Activated T-helper 2 cell treated with anti-CD3 and anti-CD28 coated beads, Interferon-gamma antibody, Interleukin-2, Interleukin-4, amounts not matched to agents 10 μg/mL and 5 μg/mL and 100 μg/mL, durations not matched to agents 14 hours and 24 hours and 36 hours (primary cell): ENCODE measurements at places on chromosomes 4 and X. TPM values are rescaled to one million over a fixed set of nuclear protein-coding genes. Genes with fewer than 3 reads are reported as not detected.

- no peak for DNase-seq
- no peak overlapping the region for H3K27ac ChIP-seq
- no peaks in the 10 kb centered on the region for H3K27me3 ChIP-seq
- H3K4me1 ChIP-seq = no peaks in the 10 kb centered on the region
- no peaks in the 10 kb centered on the region for H3K36me3 ChIP-seq
Observed at GRCh38 chr4:138602664-138603063, 360.5 kb upstream of the SLC7A11 start.

- H3K27ac ChIP-seq = peak overlapping the region; percentile 97
- peaks cover 37% of the 10 kb centered on the region for H3K4me1 ChIP-seq
- H3K27me3 ChIP-seq = no peaks in the 10 kb centered on the region
- H3K4me3 ChIP-seq = peak overlapping the region; percentile 45
- no peak for DNase-seq
- peaks cover 42% of the 10 kb centered on the region for H3K36me3 ChIP-seq
Observed at GRCh38 chrX:47662144-47662657, 3.2 kb upstream of the UXT start.

DNA sequence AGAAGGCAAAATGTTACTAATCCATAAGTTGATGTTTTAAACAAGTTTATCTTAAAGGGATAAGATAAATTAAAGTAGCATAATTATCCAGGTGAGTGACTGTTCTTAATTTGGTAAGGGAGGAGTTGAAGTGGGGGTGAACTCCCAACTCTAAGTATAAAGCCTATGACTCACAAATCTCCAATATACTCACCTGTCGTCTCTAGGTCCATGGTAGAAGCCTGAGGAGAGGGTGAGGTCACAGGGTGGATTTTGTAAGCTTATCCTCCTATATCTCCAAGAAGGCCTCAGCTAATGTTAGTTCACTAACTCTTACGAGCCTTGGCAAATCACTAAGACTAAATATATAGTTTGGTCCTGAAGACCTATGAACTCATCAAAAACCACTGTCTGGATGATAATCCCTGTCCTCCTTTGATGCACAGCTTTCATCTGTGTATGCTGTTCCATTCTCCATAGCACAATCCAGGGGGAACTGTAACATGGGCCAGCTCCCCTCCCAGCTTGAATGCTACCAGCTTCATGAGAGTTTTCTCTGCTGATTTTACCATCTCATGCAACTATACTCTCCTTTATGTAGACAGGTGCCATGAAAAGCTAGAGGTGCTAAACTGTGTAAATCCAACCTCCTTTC lies 158.7 kb downstream of the BTC start:
- no peak overlapping the region for H3K27ac ChIP-seq
- no peak for DNase-seq
- H3K4me3 ChIP-seq = no peak overlapping the region
- peaks cover 8% of the 10 kb centered on the region for H3K27me3 ChIP-seq
- peaks cover 7% of the 10 kb centered on the region for H3K4me1 ChIP-seq
- H3K36me3 ChIP-seq = no peaks in the 10 kb centered on the region

DNA sequence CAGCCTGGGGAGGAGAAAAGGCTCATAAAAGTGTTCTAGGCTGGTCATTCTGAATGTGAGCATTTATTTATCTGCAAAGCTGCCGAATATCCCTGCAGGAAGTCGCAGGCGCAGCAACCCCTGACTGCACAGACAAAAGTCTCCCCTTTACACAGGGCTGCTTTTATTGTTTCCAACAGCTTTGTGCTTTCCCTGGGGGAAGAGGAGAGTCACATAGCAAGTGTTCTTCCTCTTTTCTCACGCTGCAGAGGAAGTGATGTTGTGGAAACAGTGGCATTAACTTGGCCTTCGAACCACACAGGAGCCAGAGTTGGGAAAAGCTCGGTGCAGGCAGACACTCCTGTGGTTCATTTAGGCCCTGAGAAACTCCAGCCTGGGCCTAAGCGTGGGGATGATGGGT lies 81.5 kb upstream of the BCOR start:
- H3K4me3 ChIP-seq = no peak overlapping the region
- no peak overlapping the region for H3K27ac ChIP-seq
- H3K36me3 ChIP-seq = no peaks in the 10 kb centered on the region
- no peaks in the 10 kb centered on the region for H3K27me3 ChIP-seq

- no peak for DNase-seq
- H3K4me1 ChIP-seq = peaks cover 12% of the 10 kb centered on the region
- H3K36me3 ChIP-seq = no peaks in the 10 kb centered on the region
- H3K4me3 ChIP-seq = no peak overlapping the region
Observed at GRCh38 chrX:1023676-1024075, 188.8 kb downstream of the CRLF2 start.

- H3K4me3 ChIP-seq = no peak overlapping the region
- H3K27ac ChIP-seq = no peak overlapping the region
- no peaks in the 10 kb centered on the region for H3K4me1 ChIP-seq
Observed at GRCh38 chrX:14670819-14671218, 141.5 kb downstream of the GLRA2 start.

- H3K4me1 ChIP-seq = no peaks in the 10 kb centered on the region
- H3K27me3 ChIP-seq = peaks cover 9% of the 10 kb centered on the region
- H3K4me3 ChIP-seq = no peak overlapping the region
- no peaks in the 10 kb centered on the region for H3K36me3 ChIP-seq
- H3K27ac ChIP-seq = no peak overlapping the region
- no peak for DNase-seq
Observed at GRCh38 chr4:73762409-73762808, 22.0 kb downstream of the CXCL8 start.

DNA sequence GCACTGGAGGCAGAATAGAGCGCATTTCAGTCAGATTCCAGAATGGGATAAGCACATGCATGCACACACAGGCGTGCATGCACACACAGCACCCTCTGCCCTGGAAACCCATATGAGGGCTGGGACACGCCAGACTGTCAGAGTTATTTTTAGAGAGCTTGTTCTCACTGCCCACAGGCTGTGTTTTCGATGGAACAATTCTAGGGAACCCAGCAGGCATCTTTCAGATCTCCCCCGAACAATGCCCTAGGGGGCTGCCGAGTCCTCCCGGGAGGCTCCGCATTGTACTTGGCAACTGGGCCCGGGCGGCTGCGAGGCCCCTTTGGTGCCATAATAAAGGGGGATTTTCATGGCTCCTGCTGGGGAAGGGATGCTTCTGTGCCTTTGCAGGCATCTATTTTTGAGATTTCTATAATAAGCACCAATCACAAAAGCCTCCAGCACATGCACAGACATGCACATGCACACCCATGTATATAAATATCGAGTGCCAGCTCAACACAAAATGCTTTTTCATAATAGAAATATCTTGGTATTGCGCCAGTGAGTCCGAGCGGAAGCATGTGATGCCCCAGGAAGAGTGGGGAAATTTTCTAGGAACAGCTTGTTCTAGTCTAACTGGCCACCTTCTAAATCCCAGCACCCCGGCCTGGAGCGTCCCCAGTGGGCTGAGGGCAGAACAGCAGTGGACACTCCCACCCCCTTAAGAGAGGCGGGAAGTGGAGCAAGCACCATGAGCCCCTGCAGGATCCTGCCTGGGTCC lies 88.5 kb downstream of the PHKA2 start:
- H3K4me3 ChIP-seq = no peak overlapping the region
- no peak overlapping the region for H3K27ac ChIP-seq
- H3K27me3 ChIP-seq = no peaks in the 10 kb centered on the region
- no peaks in the 10 kb centered on the region for H3K4me1 ChIP-seq

- no peak for DNase-seq
- no peak overlapping the region for H3K27ac ChIP-seq
- H3K4me1 ChIP-seq = no peaks in the 10 kb centered on the region
- no peak overlapping the region for H3K4me3 ChIP-seq
- H3K36me3 ChIP-seq = peaks cover 37% of the 10 kb centered on the region
Observed at GRCh38 chr4:142091691-142092182, 455.4 kb downstream of the IL15 start.

DNA sequence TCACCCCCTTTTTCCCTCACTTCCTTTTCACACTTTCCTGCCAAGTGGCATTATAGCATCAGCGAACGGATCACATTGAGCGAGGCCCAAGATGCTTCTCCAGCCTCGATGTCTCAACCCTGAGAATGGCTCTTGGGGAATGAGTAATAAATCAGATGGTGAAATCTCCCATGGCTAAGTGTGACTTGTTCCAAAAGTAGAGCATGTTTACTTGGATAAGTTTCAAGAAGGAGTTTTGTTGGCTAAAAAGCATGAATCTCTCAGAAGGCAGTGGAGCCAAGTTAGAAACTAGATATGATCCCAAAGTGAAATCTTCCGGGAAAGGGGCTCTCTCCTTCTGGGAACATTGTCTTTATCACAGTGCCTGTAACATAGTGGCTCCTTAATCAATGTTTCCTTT lies 316.3 kb downstream of the CAMK2D start:
- H3K27ac ChIP-seq = peak overlapping the region; percentile 80
- peaks cover 25% of the 10 kb centered on the region for H3K4me1 ChIP-seq
- peaks cover 13% of the 10 kb centered on the region for H3K36me3 ChIP-seq
- no peaks in the 10 kb centered on the region for H3K27me3 ChIP-seq

DNA sequence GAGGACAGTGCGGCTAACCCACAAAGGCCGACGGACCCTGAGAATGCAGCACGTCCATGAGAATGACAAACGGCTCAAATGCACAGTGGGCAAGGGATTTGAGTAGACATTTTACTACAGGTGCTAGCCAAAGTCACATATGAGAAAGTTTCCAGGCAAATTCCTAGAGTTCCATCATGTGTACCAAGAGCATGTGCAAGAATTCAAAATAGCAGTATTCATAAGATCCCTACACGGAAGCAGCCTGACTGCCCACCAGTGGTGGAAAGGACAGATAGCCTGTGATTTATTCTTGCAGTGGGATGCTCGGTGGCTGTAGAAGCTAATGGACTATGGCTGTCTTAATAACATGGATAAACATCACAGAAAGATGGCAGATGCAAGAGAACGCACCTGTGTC lies 68.0 kb downstream of the RGS12 start:
- H3K27ac ChIP-seq = no peak overlapping the region
- H3K36me3 ChIP-seq = no peaks in the 10 kb centered on the region
- no peak overlapping the region for H3K4me3 ChIP-seq
- H3K4me1 ChIP-seq = peaks cover 2% of the 10 kb centered on the region

DNA sequence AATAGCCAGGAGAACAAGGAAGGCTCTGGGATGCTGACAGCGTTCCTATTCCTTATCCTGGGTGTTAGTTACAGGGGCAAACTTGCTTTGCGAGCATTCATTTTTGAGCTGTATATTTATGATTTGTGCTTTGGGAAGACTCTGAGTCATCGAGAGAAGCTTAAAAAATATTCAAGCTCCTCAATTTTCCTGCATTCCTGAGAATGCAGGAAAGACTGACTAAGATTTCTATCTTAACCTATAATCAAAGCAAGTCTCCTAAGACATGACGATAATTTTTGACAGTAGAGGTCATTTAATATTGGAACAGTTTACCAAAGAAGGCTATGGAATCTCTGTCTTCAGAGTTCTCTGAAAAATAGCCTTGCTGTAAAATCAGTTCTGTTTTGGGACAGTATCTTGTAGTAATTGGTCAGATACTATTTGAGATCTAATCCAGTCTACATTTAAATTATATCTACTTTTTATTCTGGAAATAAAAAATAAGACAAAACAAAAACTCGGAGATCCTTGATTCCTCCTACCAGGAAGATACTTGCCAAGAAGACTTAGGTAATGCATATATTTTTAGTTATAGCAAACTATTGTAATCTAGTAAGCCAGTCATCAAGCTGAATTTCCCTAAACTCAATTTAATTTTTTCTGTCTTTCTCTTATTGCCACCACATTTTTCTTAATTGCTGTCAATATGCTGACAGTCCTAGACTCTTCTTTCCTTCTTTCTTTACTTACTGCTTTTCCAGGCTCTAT lies 31.7 kb downstream of the BBS12 start:
- H3K27me3 ChIP-seq = no peaks in the 10 kb centered on the region
- DNase-seq = no peak
- H3K4me1 ChIP-seq = peaks cover 22% of the 10 kb centered on the region
- H3K36me3 ChIP-seq = no peaks in the 10 kb centered on the region
- H3K27ac ChIP-seq = peak overlapping the region; percentile 56

GRCh38 chr4:41967392-41967791 lies 14.2 kb upstream of the DCAF4L1 start:
- no peak for DNase-seq
- H3K27ac ChIP-seq = no peak overlapping the region
- no peak overlapping the region for H3K4me3 ChIP-seq

GRCh38 chr4:152095701-152096070 lies 334.9 kb upstream of the GATB start:
- no peak overlapping the region for H3K4me3 ChIP-seq
- no peak for DNase-seq
- no peak overlapping the region for H3K27ac ChIP-seq
- H3K36me3 ChIP-seq = peaks cover 6% of the 10 kb centered on the region

DNA sequence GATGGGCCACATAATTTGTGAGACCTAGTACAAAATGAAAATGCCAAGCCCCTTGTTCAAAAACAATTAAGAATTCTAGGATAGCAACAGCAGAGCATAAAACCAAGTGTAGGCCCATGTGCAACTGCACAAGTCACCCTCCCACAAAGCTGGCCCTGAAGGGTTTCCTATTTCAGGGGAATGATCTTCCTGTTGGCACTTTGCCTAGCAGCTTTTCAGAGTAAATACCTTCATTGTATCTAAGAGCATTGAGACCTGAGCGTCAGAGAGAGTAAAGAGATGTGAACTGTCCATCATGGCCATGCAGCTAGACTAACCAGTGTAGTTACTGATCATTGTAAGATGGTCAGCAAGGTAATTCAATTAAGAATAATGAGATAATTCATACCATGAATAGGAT lies 113.6 kb downstream of the CNKSR2 start:
- DNase-seq = no peak
- no peaks in the 10 kb centered on the region for H3K4me1 ChIP-seq
- H3K27ac ChIP-seq = no peak overlapping the region
- H3K36me3 ChIP-seq = no peaks in the 10 kb centered on the region
- no peak overlapping the region for H3K4me3 ChIP-seq

GRCh38 chr4:123298801-123299200 lies 97.8 kb upstream of the SPRY1 start:
- H3K36me3 ChIP-seq = no peaks in the 10 kb centered on the region
- H3K4me3 ChIP-seq = no peak overlapping the region
- no peaks in the 10 kb centered on the region for H3K27me3 ChIP-seq
- peaks cover 2% of the 10 kb centered on the region for H3K4me1 ChIP-seq
- H3K27ac ChIP-seq = no peak overlapping the region

- DNase-seq = no peak
- H3K27ac ChIP-seq = no peak overlapping the region
- H3K4me1 ChIP-seq = no peaks in the 10 kb centered on the region
- no peaks in the 10 kb centered on the region for H3K27me3 ChIP-seq
- no peak overlapping the region for H3K4me3 ChIP-seq
Observed at GRCh38 chrX:33589316-33589715, 378.0 kb upstream of the DMD start.

GRCh38 chr4:35252071-35252470 lies 992.2 kb downstream of the ARAP2 start:
- no peaks in the 10 kb centered on the region for H3K4me1 ChIP-seq
- DNase-seq = no peak
- H3K36me3 ChIP-seq = no peaks in the 10 kb centered on the region
- no peak overlapping the region for H3K27ac ChIP-seq
- H3K4me3 ChIP-seq = no peak overlapping the region
- no peaks in the 10 kb centered on the region for H3K27me3 ChIP-seq

GRCh38 chr4:62711575-62711974 lies 1511.4 kb downstream of the ADGRL3 start:
- H3K27me3 ChIP-seq = no peaks in the 10 kb centered on the region
- H3K4me1 ChIP-seq = no peaks in the 10 kb centered on the region
- H3K4me3 ChIP-seq = no peak overlapping the region
- no peaks in the 10 kb centered on the region for H3K36me3 ChIP-seq

The TFDP3 gene
- total RNA-seq = not detected in 2 replicates

The ASMT gene
- not detected in 2 replicates for total RNA-seq

The SPANXB1 gene
- not detected in 2 replicates for total RNA-seq

The UCHL1 gene
- total RNA-seq = 0.48 and 0.83 TPM in 2 replicates

The TMPRSS11F gene
- total RNA-seq = not detected in 2 replicates

The RNF150 gene
- 0.05 TPM in 1 of 2 replicates, not detected in the other for total RNA-seq

The BEND2 gene
- not detected in 2 replicates for total RNA-seq

The SPIN3 gene
- total RNA-seq = 10.0 and 11.5 TPM in 2 replicates

The DCAF16 gene
- 41.1 and 41.7 TPM in 2 replicates for total RNA-seq

The ALAS2 gene
- total RNA-seq = not detected in 2 replicates

The QRFPR gene
- total RNA-seq = not detected in 2 replicates

The SHOX gene
- not detected in 2 replicates for total RNA-seq

The TREX2 gene
- total RNA-seq = 0.94 and 1.1 TPM in 2 replicates
